Spleen (tissue), 13 donors: ENCODE measurements at places on chromosomes 5 and 9. TPM values are rescaled to one million over a fixed set of nuclear protein-coding genes. Genes with fewer than 3 reads are reported as not detected.

GRCh38 chr5:72079288-72079687, 28.0 kb upstream of the MAP1B start:
- no peak for DNase-seq
- H3K36me3 ChIP-seq: no peaks in the 10 kb centered on the region
- no peak overlapping the region for H3K27ac ChIP-seq
- no peaks in the 10 kb centered on the region for H3K4me1 ChIP-seq
- no peak overlapping the region for H3K4me3 ChIP-seq

DNA sequence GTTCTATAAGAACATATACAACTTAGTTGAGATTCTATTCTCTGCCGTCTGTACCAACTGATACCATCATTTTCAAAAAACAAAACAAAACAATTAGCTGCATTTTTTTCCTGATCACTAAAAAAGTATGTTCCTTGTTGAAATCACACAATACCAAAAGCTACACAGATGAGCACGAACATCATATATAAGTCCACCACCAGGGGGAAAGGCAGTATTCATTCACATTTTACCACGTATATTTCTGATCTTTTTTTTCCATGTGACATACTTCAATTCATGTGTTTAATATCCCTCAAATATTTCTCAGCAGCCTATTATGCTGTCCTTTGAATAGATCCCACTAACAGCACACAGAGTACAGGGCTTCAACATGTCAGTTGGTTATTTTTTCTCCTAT, 40.6 kb downstream of the IRX2 start:
- H3K4me3 ChIP-seq: no peak overlapping the region
- no peaks in the 10 kb centered on the region for H3K27me3 ChIP-seq
- no peak for DNase-seq
- no peaks in the 10 kb centered on the region for H3K36me3 ChIP-seq

GRCh38 chr5:116237917-116238500, 153.2 kb downstream of the COMMD10 start:
- peaks cover 8% of the 10 kb centered on the region for H3K4me1 ChIP-seq
- no peaks in the 10 kb centered on the region for H3K27me3 ChIP-seq
- no peak for DNase-seq
- H3K27ac ChIP-seq: no peak overlapping the region

DNA sequence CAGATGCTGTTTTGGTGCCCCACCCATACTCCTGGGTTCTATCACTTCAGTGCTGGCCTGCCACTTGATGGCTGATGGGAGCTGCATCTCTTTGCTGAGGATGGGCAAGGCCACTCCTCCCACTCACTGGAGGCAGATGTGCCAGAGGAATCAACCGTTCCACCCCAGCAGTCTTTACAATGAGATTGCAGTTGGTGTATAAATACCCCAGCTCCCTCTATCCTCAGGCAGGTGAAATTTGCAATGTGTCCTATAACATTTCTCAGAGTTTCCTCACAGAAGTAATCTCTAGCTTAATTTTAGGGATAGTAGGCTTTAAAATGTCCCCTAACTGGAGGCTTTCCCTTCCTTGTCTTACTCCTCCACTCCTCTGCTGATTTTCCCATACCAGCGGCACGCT, 36.5 kb upstream of the ERCC6L2 start:
- H3K4me3 ChIP-seq: no peak overlapping the region
- no peaks in the 10 kb centered on the region for H3K27me3 ChIP-seq
- no peak for DNase-seq

DNA sequence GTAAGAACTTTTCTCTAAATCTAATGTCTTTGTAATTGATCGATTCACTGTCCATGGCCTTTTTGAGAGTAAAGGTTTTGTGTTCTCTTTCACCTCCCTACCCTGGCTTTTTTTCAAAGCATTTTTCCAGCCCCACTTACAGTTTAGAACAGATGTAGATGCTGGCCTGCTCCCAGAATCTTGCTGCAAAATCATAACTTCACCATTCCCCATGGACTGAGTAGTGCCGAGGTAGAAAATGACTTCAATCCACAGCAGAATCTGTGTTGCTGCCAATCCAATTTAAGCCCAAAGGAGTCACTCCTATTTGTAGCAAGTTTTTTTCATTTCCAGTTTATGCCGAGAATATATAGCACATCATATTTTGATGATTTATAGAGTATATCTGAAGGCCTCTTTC, 46.5 kb upstream of the CEMIP2 start:
- H3K4me3 ChIP-seq: no peak overlapping the region
- no peak for DNase-seq
- no peak overlapping the region for H3K27ac ChIP-seq
- H3K27me3 ChIP-seq: no peaks in the 10 kb centered on the region
- no peaks in the 10 kb centered on the region for H3K36me3 ChIP-seq
- H3K4me1 ChIP-seq: peaks cover 17% of the 10 kb centered on the region

GRCh38 chr9:4289411-4290326, 10.2 kb downstream of the GLIS3 start:
- DNase-seq: no peak
- H3K36me3 ChIP-seq: no peaks in the 10 kb centered on the region
- H3K4me1 ChIP-seq: no peaks in the 10 kb centered on the region
- no peak overlapping the region for H3K27ac ChIP-seq
- no peaks in the 10 kb centered on the region for H3K27me3 ChIP-seq

GRCh38 chr9:78298046-78298765, 1.3 kb downstream of the PSAT1 start:
- no peak for DNase-seq
- H3K4me3 ChIP-seq: peak overlapping the region; percentile 82
- no peaks in the 10 kb centered on the region for H3K36me3 ChIP-seq
- H3K27me3 ChIP-seq: peaks cover 26% of the 10 kb centered on the region
- peaks cover 33% of the 10 kb centered on the region for H3K4me1 ChIP-seq

DNA sequence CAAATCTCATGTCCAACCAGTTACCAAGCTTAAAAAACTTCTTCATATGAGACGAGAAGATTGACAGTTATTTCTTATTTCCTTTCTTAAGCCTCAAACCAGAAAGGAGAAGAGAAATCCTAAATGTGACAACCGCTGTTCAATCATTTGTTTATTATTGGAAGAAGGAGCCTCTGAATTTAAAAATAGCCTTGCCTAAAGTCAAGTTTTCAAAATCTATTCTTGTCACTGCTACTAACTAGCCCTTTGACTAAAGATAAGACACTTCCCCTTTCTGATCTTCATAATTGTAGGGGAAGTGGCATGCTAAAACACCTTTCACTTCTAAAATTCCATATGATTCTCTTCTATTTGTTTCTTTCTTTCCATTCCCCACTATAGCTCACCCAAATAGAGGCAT, 106.2 kb upstream of the EMB start:
- DNase-seq: no peak

- H3K4me1 ChIP-seq: no peaks in the 10 kb centered on the region
- no peak overlapping the region for H3K27ac ChIP-seq
- H3K4me3 ChIP-seq: no peak overlapping the region
- DNase-seq: no peak
Observed at GRCh38 chr5:135974021-135974600, 19.3 kb upstream of the LECT2 start.

DNA sequence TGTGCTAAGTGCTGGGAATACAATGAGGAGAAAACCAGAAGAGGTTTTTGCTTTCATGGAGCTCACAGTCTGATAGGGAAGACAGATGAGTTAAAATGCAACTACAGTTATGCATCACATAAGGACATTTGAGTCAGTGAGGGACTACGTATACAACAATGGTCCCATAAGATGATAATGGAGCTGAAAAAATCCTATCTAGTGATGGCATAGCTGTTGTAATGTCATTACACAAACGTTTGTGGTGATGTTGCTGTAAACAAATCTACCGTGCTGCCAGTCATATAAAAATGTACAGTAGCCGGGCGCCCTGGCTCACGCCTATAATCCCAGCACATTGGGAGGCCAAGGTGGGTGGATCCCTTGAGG, 110.1 kb upstream of the RAD23B start:
- no peaks in the 10 kb centered on the region for H3K36me3 ChIP-seq
- no peaks in the 10 kb centered on the region for H3K27me3 ChIP-seq
- DNase-seq: no peak
- H3K27ac ChIP-seq: no peak overlapping the region
- no peaks in the 10 kb centered on the region for H3K4me1 ChIP-seq

DNA sequence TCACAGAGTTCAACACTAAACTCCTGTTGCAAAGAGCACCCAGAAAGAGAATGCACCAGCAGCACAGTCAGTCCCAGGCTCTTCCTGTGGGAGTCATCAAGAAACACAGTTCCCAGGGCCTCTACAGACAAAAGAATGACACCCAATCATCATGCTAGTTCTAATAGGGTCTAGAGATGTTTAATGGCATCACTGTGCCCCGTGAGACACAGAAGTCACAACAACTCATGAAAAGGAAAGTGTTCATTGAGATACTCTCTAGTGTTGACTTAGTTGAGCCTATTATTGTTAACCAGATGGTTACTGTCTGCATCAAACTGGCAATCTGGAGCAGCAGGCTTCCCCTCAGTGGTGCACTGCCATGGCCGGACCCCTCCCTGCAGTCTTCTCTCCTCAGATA, 1.6 kb downstream of the KLHL3 start:
- H3K27me3 ChIP-seq: no peaks in the 10 kb centered on the region
- H3K27ac ChIP-seq: peak overlapping the region; percentile 55
- no peak for DNase-seq
- H3K4me3 ChIP-seq: peak overlapping the region; percentile 11
- peaks cover 43% of the 10 kb centered on the region for H3K4me1 ChIP-seq

DNA sequence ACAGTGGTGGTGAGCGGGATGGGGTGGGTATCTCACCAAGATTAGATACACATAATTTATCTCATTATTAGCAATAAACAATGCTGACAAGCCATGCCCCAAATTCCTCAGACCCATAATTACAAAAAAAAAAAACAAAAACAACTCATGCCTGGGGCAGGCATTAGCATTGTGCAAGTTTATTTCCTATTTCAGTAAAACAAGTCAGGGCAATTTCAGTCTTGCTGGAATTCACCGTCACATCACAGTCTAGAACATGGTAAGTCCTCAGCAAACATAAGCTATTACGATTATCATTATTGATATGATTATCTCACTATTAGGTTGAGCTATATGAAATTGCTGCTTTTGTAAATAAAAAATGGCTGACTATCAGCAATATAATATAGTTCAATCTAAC, 57.5 kb upstream of the GNAQ start:
- no peaks in the 10 kb centered on the region for H3K27me3 ChIP-seq
- no peaks in the 10 kb centered on the region for H3K4me1 ChIP-seq
- no peak for DNase-seq
- H3K36me3 ChIP-seq: no peaks in the 10 kb centered on the region
- no peak overlapping the region for H3K27ac ChIP-seq
- no peak overlapping the region for H3K4me3 ChIP-seq

DNA sequence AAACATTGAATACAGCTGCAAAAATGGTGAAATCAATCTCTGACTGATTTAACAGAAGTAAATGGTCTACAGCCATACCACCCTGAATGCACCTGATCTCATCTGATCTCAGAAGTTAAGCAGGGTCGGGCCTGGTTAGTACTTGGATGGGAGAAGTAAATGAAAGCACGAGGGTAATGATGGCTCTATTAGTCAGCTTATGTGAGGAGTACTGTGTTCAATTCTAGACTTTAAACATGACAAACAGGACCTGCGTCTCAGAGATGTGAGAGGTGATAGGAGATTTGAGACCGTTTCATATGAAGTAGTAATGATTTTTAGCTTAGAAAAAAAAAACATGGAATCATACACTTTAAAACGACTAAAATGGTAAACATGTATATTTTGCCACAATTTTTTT, 77.1 kb upstream of the SUSD1 start:
- no peaks in the 10 kb centered on the region for H3K36me3 ChIP-seq
- DNase-seq: no peak
- no peaks in the 10 kb centered on the region for H3K27me3 ChIP-seq
- H3K4me1 ChIP-seq: no peaks in the 10 kb centered on the region
- H3K4me3 ChIP-seq: no peak overlapping the region

DNA sequence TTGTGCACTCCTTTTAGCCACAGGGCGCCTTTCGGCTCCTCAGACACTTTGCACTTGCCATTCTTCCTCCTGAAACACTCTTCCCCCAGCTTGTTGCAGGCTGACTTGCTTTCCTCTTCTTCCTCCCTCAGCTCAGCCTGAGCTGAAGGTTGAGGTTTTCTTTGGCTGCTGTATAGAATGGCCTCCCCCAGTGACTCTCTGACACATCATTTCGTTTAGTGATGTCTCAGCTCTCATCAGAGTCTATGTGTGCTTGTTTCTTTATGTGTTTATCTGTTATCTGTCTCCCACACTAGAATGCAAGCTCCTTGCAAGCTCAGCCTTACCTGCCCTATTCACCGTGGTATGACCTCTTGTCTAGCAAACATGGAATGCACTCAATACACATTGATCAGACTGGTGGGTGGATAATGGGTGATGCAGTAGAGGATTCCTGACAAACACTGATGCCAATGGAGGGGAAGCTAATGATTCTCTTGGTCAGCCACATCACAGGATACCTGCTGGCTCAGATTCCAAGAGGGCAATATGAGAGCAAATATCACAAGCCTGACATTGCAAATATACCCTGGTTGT, 112.9 kb upstream of the STC2 start:
- no peak for DNase-seq
- H3K4me3 ChIP-seq: no peak overlapping the region
- no peaks in the 10 kb centered on the region for H3K36me3 ChIP-seq
- H3K27me3 ChIP-seq: no peaks in the 10 kb centered on the region

DNA sequence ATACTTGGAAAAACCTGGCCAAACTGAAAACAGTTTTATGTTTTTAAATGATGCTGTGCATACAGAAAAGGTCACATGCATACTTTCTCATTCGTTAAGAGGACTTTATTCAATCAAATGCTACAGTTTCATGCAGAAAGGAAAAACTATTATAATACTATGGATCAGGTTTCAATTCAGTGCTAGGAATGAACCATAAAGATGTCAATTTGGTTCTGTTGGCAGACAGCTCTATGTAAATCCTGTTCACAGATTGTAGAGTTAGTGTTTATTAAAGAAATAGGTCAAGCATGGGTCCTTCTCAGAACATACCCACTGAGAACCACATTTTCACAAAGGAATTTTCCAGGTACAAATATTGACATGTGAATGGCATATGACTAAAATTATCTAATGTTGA, 57.1 kb downstream of the RETREG1 start:
- no peak overlapping the region for H3K4me3 ChIP-seq
- no peaks in the 10 kb centered on the region for H3K36me3 ChIP-seq
- H3K27me3 ChIP-seq: no peaks in the 10 kb centered on the region
- no peak for DNase-seq
- no peak overlapping the region for H3K27ac ChIP-seq
- no peaks in the 10 kb centered on the region for H3K4me1 ChIP-seq

- no peak for DNase-seq
- no peaks in the 10 kb centered on the region for H3K36me3 ChIP-seq
- no peak overlapping the region for H3K27ac ChIP-seq
Observed at GRCh38 chr5:74578356-74579044, 62.0 kb downstream of the ENC1 start.

- H3K27me3 ChIP-seq: no peaks in the 10 kb centered on the region
- DNase-seq: no peak
- no peak overlapping the region for H3K4me3 ChIP-seq
- H3K36me3 ChIP-seq: no peaks in the 10 kb centered on the region
- no peaks in the 10 kb centered on the region for H3K4me1 ChIP-seq
- H3K27ac ChIP-seq: no peak overlapping the region
Observed at GRCh38 chr5:8829323-8830029, 716.4 kb downstream of the SEMA5A start.

TCF7 gene
- 29.0 TPM for total RNA-seq

SELENOP gene
- 2,596 TPM for total RNA-seq

SAXO1 gene
- 0.07 TPM for total RNA-seq

SHB gene
- 8.5 TPM for total RNA-seq

PRDM9 gene
- total RNA-seq: not detected

SPAAR gene
- total RNA-seq: 0.74 TPM
